LNCaP clone FGC (cell line): ENCODE measurements at places on chromosomes 11 and 22.

DNA sequence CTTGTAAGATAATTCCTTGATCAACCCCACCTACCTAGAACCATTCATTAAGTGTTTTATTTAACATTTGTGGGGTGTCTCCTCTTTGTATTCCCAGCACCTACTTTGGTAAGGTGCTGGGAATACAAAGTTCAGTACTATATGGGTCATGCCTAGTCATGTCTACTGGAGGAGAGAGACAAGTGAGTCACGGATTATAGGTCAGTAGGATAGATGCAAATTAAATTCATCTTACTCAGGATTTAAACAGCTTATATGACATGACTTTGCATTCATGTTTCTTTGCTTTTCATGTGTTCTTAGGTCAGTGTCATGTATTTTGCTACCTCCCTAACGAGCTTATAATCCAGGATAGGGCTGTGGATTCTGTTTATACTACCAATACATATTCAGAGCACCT is 3.4 kb upstream of the FADS1 start:
- no peak for DNase-seq

- peak; percentile 72 for DNase-seq
These were observed 28.1 kb upstream of the FBXO3 start for GRCh38 chr11:33802194-33802950.

DNA sequence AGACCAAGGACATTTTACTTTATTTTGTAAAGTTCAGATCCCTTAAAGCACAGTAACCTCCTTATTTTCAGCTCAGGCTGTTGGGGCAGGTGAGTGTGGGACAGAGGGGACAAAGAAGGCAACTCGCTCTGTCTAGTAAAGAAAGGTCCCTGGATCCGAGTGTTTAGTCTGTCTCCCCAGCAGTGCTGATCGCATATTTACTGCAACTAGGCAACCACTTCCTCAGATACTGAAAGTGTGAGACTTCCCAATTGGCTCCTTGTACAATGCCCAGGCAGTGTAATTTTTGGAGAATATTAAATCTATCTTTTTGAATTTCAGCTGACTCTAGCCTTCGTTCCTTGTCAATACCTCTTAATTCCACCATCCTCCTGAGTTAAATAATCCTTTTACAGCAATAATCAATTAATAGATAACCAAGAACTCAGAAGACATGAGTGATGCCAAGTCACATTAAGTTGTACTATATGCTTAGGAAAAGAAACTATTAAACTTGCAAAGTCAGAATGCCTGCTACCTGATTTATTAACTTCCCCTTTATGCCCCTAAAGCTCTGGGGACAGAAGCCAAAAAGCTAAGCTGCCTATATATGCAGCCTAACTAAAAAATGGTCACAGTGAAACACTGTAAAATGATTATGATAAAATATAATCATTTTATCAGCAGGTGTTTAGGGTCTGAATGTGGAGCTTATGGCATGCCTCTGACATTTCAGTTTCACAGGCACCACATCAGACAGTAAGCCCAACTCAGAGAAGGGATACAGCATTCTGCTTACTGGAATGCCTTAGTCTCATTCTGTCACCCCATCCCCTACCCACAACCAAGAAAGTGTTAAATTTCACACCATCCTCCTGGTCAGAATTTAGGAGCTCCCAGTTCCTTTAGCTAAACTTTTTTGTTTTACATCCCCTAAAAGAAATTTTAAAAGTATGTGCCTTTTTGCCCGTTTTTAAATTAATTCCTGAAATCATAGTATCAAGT is 138.7 kb downstream of the TRIM44 start:
- DNase-seq = no peak

GRCh38 chr11:1740786-1741530 is 9.4 kb downstream of the IFITM10 start:
- DNase-seq = no peak

DNA sequence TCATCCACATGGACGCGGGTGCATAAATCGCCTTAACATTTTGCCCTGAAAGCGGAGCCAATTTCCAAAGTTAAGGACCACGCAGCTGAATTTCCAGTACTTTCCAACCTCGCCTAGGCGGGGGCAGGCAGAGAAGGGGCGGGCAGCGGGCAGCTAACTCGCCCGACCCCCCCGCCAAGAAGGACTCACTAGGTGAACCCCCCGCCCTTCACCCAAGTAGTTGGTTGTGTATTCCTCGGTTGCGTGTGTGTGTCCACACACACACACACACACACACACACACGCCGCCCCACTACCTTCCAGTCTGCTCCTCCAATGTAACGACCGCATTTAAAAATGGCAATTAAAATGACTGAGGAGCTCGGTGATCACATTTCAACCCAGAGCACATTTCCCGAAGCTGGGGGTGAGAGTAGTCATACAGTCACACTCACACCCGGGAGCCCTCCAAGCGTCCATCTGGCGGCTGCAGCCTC is 1.4 kb downstream of the TENM4 start:
- DNase-seq = no peak

DNA sequence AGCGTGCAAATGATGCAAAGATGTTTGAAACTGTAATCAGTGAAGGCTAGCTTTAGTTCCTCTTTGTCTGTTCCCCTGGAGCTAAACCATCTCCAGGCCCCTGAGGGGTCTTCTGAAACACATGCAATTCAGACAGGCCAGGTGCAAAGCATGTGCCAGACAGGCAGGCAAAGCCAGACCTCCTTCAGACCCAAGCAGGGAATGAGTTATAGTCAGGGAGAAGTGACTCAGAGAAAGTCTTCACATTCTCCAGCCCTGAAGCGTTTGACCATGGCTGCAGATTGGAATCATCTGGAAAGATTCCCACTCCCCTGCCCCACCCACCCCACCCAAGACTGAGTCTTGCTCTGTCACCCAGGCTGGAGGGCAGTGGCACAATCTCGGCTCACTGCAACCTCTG is 187.0 kb upstream of the ISX start:
- DNase-seq = no peak

GRCh38 chr11:95739108-95739938 is 50.3 kb downstream of the FAM76B start:
- no peak for DNase-seq

DNA sequence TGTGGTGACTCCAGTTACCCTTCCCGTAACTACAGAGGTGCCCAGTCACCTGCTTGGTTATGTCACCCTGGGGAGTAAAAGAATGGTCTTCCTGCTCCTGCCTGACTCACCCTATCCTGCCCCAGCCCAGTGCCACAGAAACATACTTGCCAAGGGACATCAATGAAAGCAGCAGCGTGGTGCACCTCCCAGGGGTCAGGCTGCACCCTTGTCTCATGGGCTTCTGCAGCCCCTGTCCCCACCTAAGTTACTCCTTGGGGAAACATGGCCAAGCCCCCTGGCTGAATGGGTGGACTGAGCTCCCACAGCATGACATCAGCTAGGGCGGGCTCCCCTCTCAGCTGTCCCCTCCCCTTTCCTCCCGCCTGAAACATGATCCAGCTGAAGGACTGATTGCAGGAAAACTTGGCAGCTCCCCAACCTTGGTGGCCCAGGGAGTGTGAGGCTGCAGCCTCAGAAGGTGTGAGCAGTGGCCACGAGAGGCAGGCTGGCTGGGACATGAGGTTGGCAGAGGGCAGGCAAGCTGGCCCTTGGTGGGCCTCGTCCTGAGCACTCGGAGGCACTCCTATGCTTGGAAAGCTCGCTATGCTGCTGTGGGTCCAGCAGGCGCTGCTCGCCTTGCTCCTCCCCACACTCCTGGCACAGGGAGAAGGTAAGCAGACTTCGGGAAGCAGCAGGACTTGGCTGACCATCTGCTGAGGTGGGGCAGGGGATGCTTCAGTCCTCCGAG is at the start of gene HTR3A:
Gene HTR3A, plus strand, starts transcription at position 368 of the 730 bp plus-strand sequence. Its CDS starts 218 bp downstream, at position 586.
- DNase-seq = peak; percentile 34

DNA sequence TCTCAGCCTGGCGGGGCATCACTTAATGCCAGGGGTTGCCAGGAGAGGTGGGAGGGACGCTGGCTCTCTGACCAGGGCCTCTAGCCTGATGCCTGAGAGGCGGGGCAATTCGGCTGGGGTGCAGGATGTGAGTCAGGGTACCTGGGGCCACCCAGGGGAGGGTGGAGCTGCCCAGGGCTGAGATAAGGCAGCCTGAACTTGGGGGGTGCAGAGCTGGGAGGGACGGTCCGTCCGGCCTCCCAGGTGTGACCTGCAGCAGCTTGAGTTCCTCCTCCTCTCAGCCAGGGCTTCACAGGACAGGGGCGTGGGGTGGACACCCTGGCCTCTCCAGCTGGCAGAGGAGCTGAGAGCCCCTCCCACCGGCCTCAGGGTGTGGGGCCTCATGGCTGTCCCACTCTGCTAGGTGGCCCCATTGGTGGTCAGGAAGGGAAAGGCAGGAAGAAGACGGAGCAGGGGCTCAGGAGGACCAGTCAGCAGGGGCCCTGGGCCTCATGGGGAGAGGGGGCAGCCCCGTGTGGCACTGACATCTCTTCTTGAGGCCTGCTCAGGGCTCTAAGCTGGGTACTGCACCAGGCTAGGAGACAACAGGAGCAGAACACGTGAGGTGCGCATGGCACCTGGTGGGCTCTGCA is 942 bp upstream of the RPS6KA4 start:
- no peak for DNase-seq

GRCh38 chr11:120295099-120295498 is 30.0 kb upstream of the TLCD5 start:
- DNase-seq = no peak

- no peak for DNase-seq
These were observed 8.7 kb upstream of the KCNA4 start for GRCh38 chr11:30025396-30026139.

GRCh38 chr22:25745341-25746011 is 3.5 kb downstream of the MYO18B start:
- DNase-seq = no peak

- DNase-seq = no peak
These were observed 57.2 kb downstream of the CABIN1 start for GRCh38 chr22:24068377-24068680.

DNA sequence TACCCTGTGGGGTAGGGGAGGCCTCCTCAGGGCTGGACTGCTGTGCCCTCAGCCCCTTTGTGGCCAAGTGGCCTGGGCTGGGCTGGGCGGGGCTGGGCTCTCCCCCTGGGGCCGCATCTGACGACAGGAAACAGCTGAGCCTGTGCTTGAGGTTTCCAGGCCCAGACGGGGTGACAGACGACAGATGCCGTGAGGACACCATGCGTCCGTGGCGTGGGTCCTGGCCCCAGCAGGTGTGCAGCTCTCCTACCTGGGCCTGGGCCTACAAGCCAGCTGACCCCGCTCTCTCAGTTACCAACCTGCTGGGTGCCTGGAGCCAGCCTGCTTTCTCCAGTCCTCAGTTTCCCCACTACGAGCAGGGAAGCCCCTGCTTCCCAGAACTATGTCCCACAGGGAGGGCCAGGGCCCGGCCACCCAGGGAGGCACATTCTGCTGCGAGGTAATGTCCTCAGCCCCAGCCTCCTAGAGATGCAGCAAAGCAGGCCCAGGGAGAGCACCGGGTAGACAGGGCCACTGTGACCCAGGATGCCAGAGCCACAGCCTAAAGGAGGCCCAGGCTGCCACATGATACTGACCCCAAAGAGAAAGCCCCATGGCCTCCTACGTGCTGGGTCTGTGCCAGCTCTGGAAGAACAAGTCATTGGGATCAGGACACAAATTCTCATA is 181.3 kb downstream of the IGLL1 start:
- no peak for DNase-seq

- no peak for DNase-seq
These were observed 145.0 kb downstream of the CCDC34 start for GRCh38 chr11:27217948-27218420.
